ENCODE measurements at places on chromosomes 2 and 18.

DNA sequence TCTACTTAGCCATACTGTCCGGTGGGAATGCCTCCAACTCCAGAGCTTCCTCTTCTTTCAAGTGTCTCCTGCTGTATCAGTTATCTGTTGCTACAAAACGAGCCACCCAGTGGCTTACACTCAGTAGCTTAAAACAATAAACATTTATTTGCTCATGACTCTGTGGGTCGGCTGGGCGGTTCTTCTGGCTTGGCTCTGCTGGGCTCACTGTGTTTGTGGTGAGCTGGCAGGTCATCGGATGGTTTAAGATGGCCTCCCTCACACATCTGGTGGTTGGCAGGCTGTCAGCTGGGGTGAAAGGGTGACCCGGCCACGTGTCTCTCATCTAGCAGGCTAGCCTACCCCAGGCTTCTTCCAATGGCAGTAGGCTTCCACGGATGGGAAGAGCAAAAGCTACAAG lies 122.4 kb upstream of the SLC1A4 start:
- DNase-seq = no peak

DNA sequence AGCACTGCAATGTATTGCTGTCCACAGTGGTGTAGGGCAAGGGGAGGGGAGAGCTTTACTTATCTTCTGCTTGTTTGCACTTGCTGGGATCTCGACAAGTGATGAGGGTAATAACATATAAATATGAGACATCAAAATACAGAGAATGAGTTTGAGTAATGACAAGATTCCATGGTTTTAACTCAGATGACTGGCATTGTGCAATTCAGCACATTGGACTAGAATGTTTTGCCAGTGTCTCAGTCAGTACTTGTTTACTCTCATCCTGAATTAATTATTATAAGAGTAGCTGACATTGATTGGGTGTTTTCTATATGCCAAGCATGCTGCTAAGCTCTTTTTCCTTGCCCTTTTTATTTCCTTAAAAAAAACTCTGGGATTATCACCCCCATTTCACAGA lies 306.7 kb upstream of the MMADHC start:
- no peak for DNase-seq

DNA sequence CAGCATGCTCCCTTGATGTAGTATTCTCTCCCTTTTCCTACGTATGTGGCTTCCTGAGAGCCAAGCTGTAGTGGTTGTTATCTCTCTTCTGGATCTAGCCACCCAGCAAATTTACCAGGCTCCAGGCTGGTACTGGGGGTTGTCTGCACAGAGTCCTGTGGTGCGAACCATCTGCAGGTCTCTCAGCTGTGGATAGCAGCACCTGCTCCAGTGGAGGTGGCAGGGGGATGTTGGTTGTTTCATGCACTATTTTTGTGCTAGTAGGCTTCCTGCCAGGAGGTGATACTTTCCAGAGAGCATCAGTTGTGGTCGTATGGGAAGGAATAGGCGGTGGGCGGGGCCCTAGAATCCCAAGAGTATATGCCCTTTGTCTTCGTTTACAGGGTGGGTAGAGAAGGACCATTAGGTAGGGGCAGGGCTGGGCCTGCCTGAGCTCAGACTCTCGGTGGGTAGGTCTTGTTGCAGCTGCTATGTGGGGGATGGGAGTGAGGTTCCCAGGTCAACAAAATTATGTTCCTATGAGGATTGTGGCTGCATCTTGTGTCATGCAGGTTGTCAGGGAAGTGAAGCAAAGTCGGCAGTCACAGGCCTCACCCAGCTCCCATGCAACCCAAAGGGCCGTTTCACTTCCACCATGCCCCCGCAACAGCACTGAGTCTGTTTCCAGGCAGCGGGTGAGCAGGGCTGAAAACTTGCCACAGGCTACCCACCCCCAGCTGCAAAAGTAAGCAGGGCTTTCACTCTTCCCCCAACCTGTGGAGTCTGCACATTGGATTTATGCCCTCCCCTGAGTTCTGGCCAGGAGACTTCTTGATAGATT lies 1139.5 kb downstream of the BCL11A start:
- DNase-seq = no peak

DNA sequence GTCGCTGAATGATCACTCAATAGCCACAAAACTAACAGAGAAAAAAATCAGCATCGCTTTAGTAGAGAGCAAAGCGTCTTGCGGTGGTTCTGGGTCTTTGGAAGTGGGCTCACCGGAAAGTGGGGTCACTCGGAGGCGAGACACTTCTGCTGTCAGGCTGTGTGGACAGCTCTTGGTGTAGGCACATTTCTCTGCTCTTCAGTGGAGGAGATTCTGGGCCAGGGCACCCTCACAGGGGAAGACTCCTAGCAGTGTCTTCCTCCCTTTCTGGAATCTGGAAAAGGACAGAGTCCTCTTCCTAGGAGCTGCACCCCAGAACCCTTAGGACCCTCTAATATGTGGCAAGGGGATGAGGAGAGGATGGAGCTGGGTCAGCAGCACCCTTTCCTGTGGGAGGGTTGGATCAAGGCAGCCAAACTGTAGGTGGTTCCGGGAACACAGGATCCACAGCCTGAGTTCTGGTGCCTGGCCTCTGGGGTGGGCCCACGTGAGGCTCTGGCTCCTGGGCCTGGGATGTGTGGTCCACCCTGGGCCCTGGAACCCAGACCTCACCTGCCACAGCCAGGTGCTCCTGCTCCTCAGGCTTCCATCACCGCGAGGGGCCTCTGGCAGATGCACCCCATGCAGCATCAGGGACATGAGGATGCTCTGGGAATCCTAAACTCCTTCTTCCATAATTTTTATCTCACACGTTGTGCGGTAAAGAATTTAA lies 25.1 kb downstream of the GPR35 start:
- no peak for DNase-seq

- no peak for DNase-seq
Measured at GRCh38 chr2:12637754-12638153, 79.0 kb upstream of the TRIB2 start.

- no peak for DNase-seq
Measured at GRCh38 chr2:20596193-20596972, 54.5 kb downstream of the HS1BP3 start.

- DNase-seq = no peak
Measured at GRCh38 chr2:201363857-201364560, 6.9 kb upstream of the FLACC1 start.

GRCh38 chr2:230909841-230910545 lies 15.0 kb downstream of the GPR55 start:
- DNase-seq = no peak

DNA sequence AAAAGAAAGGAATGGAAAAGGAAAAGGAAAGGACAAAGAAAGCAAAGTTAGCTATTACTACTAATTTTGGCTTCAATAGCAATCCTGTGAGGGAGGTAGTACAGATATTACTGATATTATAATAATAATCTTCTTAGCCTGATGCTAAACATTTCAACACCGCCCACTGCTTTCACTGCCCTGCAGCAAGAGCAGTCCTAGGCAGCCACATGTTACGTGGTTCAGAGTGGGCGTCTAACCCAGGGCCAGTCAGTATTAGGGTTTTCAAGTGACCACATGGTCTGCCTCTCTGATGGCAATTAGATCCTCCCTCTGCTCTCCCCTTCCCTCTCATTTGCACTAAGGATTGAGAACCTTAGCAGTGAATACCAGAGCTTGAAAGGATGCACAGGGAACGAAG lies 83.7 kb upstream of the ZNF397 start:
- no peak for DNase-seq

- peak; percentile 35 for DNase-seq
Measured at GRCh38 chr2:54665436-54665856, 58.0 kb upstream of the EML6 start.

DNA sequence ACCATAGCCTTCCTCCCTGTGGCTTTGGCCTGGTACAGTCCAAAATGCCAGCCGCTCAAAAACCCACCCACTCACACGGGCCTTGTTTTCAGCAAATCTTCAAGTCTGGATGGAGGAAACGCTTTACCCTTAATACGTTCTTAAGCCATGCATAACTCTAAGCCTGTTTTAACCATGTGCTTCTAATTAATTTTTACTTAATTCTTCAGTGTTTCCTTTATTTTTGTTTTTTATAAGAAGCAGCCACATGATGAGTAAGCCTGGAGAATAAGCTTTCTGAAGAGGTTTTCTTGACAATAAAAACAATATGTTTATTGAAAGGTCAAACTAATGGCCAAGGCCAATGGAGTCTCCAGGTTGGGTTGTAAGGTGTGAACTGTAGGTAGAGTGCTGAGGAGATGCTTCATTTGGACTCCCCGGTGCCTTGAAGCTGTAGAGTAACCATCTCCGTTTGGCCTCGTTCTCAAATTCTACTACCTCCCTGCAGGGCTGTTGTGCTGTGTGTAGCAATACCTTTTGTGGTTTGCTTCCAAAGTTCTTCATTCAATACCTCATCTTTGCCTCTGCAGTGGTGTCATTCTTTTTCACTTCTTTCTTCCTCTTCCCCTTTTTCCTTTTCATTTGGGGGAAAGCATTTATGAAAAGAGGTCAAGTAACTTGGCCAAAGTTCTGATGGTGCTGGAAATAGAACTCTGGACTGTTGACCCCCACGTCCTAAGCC lies 113.7 kb downstream of the PRKCE start:
- no peak for DNase-seq

DNA sequence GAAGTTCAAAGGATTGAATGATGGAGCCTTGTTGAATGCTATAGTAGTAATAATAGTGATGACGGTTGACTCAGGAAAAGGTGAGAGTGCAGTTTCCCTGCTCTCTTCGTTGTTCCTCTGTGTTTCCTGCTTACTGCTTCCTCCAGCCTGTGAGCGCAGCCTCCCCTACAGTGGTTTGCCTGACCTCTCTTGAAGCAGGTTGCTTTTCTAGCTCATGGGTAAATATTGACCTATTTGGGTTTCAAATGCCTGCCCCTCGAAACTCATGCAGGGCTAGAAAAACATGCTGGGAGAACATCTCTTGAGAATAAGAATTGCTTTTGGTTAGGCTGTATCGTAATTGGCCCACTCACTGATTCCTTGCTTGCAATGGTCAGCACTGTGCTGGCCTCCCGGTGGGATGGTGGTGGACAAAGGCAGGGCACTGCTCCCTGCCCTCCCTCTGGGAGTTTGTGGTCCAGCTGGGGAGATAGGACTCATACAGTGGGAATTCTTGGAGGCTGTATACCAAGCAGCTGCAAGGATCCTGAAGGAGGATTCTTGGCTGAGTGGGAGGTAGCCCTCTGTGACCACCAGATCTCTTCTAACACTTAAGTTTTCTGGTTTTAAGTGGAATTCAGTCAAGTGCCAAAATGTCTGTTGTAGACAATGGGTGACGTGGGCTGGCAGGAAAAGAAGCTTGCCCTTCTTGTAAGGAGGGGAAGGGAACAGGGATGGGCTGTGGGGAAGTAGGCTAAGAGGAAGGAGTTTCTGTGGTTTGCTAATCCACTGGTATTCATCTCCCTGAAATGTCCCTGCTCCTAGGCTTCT lies 5.4 kb upstream of the RNF181 start:
- no peak for DNase-seq

GRCh38 chr2:38277245-38278116 lies 99.6 kb downstream of the ATL2 start:
- no peak for DNase-seq

- no peak for DNase-seq
Measured at GRCh38 chr18:78407466-78407844, 572.2 kb upstream of the SALL3 start.

GRCh38 chr2:212265777-212266176 lies 272.8 kb downstream of the ERBB4 start:
- no peak for DNase-seq

- DNase-seq = no peak
Measured at GRCh38 chr18:8795586-8796325, 90.4 kb downstream of the MTCL1 start.

DNA sequence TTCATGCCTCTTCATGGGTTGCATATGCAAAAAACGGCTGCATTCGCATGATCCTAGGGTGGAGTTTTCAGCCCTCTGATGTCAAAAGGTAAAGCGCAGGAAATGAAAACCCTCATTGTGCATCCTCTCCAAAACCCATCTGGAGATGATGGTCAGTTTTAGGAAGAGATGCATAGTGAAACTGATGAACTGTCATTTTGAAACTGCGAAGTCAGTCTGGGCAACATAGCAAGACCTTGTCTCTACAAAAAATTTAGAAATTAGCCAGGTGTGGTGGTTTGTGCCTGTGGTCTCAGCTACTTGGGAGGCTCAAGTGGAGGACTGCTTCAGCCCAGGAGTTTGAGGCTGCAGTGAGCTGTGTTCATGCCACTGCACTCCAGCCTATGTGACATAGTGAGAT lies 2.5 kb upstream of the TTLL4 start:
- DNase-seq = no peak

DNA sequence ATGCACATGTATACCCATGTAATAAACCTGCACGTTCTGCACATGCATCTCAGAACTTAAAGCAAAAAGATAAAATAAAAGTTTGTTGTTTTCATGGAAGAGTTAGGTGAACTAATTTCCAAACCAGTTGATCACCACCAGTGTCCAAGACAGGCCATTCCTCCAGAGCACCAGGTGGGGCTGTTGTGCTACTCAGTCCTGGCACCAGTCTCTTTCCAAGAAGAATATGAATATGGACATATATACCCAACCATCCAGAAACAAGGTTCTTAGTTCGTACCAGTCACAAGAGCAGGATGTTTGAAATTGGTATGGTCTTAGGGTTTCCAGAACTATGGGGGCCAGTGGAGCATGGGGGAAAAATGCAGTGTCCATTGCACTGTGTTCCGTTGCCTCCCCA lies 17.2 kb upstream of the TNP1 start:
- DNase-seq = no peak

GRCh38 chr18:23232331-23232730 lies 97.0 kb downstream of the CABLES1 start:
- no peak for DNase-seq

DNA sequence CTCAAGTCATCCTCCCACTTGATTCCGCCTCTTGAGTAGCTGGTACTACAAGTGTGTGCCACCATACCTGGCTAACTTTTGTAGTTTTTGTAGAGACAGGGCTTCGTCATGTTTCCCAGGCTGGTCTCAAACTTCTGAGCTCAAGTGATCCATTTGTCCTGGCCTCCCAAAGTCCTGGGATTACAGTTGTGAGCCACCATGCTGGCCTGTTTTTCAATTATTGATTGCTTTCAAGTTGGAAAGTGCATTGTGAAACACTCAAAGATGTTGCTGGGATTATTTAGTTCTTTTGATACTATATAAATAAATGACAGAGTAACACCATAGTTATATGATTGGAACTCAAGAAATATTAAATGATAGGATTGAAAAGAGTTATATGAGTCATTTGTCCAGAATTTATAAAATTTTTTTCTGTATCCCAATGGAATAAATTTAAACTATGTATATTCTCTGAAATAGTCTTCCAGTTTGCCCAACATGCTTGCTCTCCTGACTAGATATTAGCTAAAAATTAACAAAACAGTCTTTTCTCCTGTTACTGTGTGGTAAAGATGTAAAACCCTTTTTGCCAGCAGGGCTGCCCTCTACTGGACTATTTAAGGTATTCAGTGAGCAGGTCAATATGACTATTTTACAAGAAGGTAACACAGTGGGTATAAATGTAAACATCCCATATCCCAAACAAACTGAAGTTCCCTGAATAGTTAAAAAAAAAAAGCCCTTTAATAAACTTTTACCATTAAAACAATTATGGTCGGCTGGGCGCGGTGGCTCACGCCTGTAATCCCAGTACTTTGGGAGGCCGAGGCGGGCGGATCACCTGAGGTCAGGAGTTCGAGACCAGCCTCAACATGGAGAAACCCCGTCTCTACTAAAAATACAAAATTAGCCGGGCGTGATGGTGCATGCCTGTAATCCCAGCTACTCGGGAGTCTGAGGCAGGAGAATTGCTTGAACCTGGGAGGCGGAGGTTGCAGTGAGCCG lies 42.7 kb downstream of the ACSL3 start:
- peak; percentile 21 for DNase-seq
